ENCODE measurements at places on chromosomes 1 and 21.

DNA sequence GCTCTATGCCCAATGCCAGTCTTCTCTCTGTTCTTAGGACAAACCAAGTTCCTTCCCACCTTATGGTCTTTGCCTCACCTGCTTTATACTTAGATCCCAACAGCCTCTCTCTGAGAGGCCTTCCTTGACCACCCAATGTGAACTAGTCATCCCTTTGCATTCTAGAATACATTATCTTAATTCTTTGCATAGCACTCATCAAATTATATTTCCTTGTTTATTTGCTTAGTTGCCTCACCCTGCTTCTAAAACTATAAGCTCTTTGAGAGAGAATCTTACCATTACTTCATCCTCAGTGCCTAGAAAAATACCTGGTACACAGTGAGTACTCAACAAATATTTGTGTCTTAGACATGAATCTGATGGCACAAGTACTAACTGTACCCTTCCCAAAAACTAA is 8.0 kb downstream of the PIGP start:
- DNase-seq, result peak; percentile 59

DNA sequence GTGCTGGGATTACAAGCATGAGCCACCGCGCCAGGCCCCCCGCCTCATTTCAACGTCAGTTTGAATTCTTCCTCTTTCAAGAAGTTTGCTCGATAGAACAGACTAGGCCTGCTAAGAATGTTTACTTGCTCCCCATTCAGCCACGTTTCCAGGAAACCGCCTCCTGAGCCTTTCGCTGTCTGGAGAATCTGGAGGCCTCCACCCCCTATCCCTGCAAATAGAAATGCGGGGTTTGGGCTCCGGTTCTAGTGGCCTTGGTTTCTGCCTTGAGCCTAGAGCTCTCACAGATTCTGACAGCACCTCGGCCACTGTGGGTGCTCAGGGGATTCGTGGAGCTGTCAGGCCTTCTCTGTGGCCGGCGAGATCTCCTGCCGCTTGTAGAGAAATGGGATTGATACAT is 84.3 kb downstream of the UBIAD1 start:
- no peak for DNase-seq

GRCh38 chr1:165259706-165260428 is 96.6 kb downstream of the LMX1A start:
- no peak for DNase-seq

GRCh38 chr1:98783821-98784220 is 122.3 kb downstream of the SNX7 start:
- no peak for DNase-seq
